ENCODE measurements at places on chromosomes 13 and 19. TPM values are rescaled to one million over a fixed set of nuclear protein-coding genes. Genes with fewer than 3 reads are reported as not detected.

ZNF682 gene
- total RNA-seq = 16.2 TPM

LRRC63 gene
- total RNA-seq = 0.29 TPM

PLK5 gene
- total RNA-seq = 0.24 TPM

CXCL17 gene
- 1.0 TPM for total RNA-seq

ZNF331 gene
- total RNA-seq = 25.7 TPM

SLITRK1 gene
- 2.1 TPM for total RNA-seq

B3GNT8 gene
- total RNA-seq = 13.0 TPM

SPC24 gene
- 15.0 TPM for total RNA-seq

CGB8 gene
- total RNA-seq = 9.4 TPM

GRCh38 chr13:22883262-22883840 is 297.4 kb upstream of the SGCG start:
- peaks cover 27% of the 10 kb centered on the region for H3K4me1 ChIP-seq
- H3K4me3 ChIP-seq = peak overlapping the region; percentile 75
- no peak for DNase-seq
- H3K36me3 ChIP-seq = no peaks in the 10 kb centered on the region

DNA sequence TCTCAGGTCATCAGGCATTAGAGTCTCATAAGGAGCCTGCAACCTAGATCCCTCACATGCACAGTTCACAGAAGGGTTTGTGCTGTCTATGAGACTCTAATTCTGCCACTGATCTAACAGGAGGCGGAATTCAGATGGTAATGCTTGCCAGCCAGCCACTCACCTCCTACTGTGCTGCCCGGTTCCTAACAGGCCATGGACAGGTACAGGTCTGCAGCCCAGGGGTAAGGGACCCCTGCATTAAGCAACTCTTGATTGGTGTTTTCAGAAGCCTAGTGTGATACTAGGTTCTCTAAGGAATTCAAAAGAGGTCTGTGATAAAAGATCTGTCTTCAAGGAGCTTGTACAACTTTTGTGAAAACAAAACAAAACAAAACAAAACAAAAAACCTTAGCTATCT is 31.1 kb downstream of the CAB39L start:
- H3K4me1 ChIP-seq = no peaks in the 10 kb centered on the region
- H3K27me3 ChIP-seq = no peaks in the 10 kb centered on the region
- H3K36me3 ChIP-seq = no peaks in the 10 kb centered on the region
- H3K4me3 ChIP-seq = no peak overlapping the region
- no peak overlapping the region for H3K27ac ChIP-seq

GRCh38 chr13:35961461-35962220 is 169.5 kb downstream of the DCLK1 start:
- H3K27ac ChIP-seq = no peak overlapping the region
- H3K4me1 ChIP-seq = peaks cover 19% of the 10 kb centered on the region
- peaks cover 4% of the 10 kb centered on the region for H3K27me3 ChIP-seq
- no peak overlapping the region for H3K4me3 ChIP-seq
- no peaks in the 10 kb centered on the region for H3K36me3 ChIP-seq
- DNase-seq = no peak

- peak overlapping the region; percentile 91 for H3K4me3 ChIP-seq
- no peaks in the 10 kb centered on the region for H3K27me3 ChIP-seq
- H3K36me3 ChIP-seq = no peaks in the 10 kb centered on the region
- no peaks in the 10 kb centered on the region for H3K4me1 ChIP-seq
- H3K27ac ChIP-seq = peak overlapping the region; percentile 41
- DNase-seq = no peak
Measured at GRCh38 chr19:3698974-3699740, 1.1 kb downstream of the PIP5K1C start.

GRCh38 chr19:19732579-19733501 is at the start of gene ZNF14:
Gene ZNF14, minus strand, starts transcription at chr19:19733112. Its CDS starts 154 bp downstream, at chr19:19732958.
- H3K4me1 ChIP-seq = peaks cover 10% of the 10 kb centered on the region
- peak; percentile 92 for DNase-seq
- peak within 1 kb of the TSS; percentile 95 for H3K4me3 ChIP-seq
- no peaks in the 10 kb centered on the region for H3K27me3 ChIP-seq

- H3K27me3 ChIP-seq = peaks cover 13% of the 10 kb centered on the region
- no peak overlapping the region for H3K4me3 ChIP-seq
- H3K27ac ChIP-seq = no peak overlapping the region
- DNase-seq = no peak
- H3K4me1 ChIP-seq = peaks cover 43% of the 10 kb centered on the region
Measured at GRCh38 chr13:43129511-43130110, 106.2 kb downstream of the DNAJC15 start.

DNA sequence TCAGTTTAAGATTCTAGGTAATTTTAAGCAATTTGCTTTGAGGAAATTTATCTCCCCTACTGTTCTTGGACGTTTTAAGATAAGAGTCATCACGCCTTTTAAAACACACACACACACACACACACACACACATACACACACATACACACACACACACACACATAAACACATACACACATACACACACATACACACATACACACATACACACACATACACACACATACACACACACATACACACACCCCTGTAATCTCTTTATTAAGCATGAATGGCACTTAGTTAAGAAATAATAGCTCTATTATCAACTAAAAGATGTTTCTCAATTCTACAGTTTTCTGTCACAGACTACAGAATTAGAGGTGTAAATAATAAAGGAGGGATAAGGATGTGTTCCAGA is 49.2 kb downstream of the EFNB2 start:
- H3K27ac ChIP-seq = no peak overlapping the region
- H3K36me3 ChIP-seq = peaks cover 13% of the 10 kb centered on the region
- H3K4me3 ChIP-seq = no peak overlapping the region
- DNase-seq = no peak

GRCh38 chr13:34312578-34312977 is 494.6 kb downstream of the RFC3 start:
- H3K36me3 ChIP-seq = no peaks in the 10 kb centered on the region
- no peak for DNase-seq
- H3K4me3 ChIP-seq = no peak overlapping the region

- H3K4me1 ChIP-seq = no peaks in the 10 kb centered on the region
- peaks cover 67% of the 10 kb centered on the region for H3K36me3 ChIP-seq
- no peak overlapping the region for H3K4me3 ChIP-seq
- no peaks in the 10 kb centered on the region for H3K27me3 ChIP-seq
Measured at GRCh38 chr19:23381114-23381513, 14.2 kb downstream of the ZNF91 start.

DNA sequence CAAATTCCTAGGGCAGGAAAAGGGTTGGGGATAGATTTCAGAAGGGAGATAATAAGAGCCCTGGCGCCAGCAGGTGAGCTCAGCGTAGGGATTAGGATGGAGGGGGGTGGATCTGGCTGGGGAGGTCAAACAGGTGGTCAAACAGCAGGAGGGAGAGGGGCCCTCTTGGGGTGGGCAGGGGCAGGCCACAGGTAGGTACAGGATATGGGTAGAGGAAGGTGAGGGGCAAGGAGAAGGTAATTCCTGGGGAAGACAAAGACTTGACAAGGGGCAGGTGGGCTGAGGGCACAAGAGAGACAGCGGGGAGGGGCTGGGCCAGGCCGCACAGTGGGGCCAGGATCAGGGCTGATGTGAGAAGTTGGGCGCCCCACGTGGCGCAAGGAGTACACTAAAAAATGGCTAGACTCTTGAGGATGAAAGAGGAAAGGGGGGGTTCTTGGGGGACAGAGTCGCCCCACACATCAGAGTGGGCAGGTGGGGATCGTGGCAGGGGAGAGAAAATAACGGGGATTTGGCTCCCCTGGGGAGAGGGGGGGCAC is 713 bp downstream of the KRI1 start:
- no peak for DNase-seq
- H3K4me1 ChIP-seq = peaks cover 39% of the 10 kb centered on the region
- H3K27me3 ChIP-seq = no peaks in the 10 kb centered on the region
- peak overlapping the region; percentile 97 for H3K4me3 ChIP-seq

GRCh38 chr19:42552086-42553065 is 24.1 kb upstream of the CEACAM1 start:
- no peaks in the 10 kb centered on the region for H3K4me1 ChIP-seq
- H3K27me3 ChIP-seq = no peaks in the 10 kb centered on the region
- no peak overlapping the region for H3K27ac ChIP-seq
- peak; percentile 59 for DNase-seq
- H3K4me3 ChIP-seq = no peak overlapping the region

All from type B pancreatic cell (in vitro differentiated cells).